Breast epithelium (tissue), 4 donors: ENCODE measurements at places on chromosomes 6 and 20. TPM values are rescaled to one million over a fixed set of nuclear protein-coding genes. Genes with fewer than 3 reads are reported as not detected.

DNA sequence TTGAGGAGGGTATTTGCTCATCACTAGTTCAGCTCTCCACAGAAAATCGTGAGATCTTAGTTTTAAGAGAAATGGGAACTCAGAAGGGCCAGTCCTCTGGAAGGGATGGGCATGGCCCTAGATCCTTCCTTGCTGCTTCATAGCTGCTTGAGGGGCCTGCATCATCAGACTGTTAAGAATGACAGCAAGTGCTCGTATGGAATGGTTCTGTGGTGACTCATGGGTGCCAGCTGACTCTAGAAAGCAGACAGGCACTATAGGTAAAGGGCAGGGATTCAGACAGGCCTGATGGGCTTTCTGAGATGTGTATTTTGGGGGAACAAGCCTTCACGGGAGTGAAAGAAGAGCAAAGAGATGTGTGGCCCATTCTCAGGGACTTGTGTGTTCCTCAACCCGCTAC is 90.8 kb downstream of the MYLK4 start:
- no peak for DNase-seq

DNA sequence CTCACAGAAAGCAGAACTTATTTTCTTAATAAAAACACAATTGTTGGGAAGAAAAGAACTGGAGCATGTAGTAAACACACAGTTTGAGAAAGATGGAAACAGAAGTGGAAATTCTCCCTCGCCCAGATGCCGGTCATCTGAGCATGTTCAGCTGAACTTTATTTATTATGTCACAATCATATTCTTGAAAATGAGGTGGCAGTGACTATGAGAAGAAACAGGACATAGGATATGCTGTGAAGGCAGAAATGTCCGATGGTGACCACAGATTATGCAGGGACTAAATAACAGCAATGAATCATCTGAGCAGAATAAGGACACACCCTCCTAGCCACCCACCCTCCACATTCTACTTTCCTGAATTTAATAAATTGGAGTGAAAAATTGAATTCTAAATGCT is 425.3 kb upstream of the NOX3 start:
- DNase-seq = no peak

GRCh38 chr20:3658019-3658715 is 5.0 kb downstream of the GFRA4 start:
- no peak for DNase-seq

GRCh38 chr20:10239954-10240353 is 21.3 kb downstream of the SNAP25 start:
- DNase-seq = peak; percentile 35

- no peak for DNase-seq
Observed at GRCh38 chr20:8867038-8867740, 201.7 kb upstream of the PLCB4 start.

DNA sequence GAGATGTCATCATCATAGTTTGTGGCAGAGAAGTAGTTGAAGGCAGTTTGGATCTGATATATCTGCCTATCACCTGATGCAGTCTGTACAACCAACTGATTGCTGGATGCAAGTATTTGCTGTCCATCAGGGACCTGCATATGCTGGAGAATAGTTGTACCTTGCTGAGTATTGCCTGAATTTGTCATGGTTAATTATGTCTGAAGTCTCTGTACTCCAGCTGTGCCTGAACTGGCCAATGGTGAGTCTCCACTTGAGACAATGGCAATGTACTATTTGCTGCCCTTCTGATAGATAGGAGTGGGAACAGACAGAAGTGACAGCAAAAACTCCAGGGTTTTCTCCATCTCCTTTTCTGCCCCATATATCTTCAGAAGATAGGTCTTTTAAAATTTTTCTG is 531.5 kb downstream of the EPHA7 start:
- DNase-seq = no peak

GRCh38 chr6:279341-280029 is 12.8 kb upstream of the DUSP22 start:
- DNase-seq = no peak

The ERVFRD-1 gene
- total RNA-seq = not detected

The ZBTB22 gene
- total RNA-seq = 18.7 TPM
